ENCODE measurements at places on chromosomes 12 and 14. TPM values are rescaled to one million over a fixed set of nuclear protein-coding genes. Genes with fewer than 3 reads are reported as not detected.

The ANKRD13A gene
- 90.2 TPM for total RNA-seq

GRCh38 chr14:30484976-30485375 is 74.0 kb upstream of the G2E3 start:
- no peak for DNase-seq

The KRT8 gene
- total RNA-seq = 0.83 TPM

The KCNJ8 gene
- 0.13 TPM for total RNA-seq

The PLCZ1 gene
- total RNA-seq = not detected

The CACNA2D4 gene
- not detected for total RNA-seq

The SMCO2 gene
- total RNA-seq = not detected

The ERO1A gene
- 98.4 TPM for total RNA-seq

DNA sequence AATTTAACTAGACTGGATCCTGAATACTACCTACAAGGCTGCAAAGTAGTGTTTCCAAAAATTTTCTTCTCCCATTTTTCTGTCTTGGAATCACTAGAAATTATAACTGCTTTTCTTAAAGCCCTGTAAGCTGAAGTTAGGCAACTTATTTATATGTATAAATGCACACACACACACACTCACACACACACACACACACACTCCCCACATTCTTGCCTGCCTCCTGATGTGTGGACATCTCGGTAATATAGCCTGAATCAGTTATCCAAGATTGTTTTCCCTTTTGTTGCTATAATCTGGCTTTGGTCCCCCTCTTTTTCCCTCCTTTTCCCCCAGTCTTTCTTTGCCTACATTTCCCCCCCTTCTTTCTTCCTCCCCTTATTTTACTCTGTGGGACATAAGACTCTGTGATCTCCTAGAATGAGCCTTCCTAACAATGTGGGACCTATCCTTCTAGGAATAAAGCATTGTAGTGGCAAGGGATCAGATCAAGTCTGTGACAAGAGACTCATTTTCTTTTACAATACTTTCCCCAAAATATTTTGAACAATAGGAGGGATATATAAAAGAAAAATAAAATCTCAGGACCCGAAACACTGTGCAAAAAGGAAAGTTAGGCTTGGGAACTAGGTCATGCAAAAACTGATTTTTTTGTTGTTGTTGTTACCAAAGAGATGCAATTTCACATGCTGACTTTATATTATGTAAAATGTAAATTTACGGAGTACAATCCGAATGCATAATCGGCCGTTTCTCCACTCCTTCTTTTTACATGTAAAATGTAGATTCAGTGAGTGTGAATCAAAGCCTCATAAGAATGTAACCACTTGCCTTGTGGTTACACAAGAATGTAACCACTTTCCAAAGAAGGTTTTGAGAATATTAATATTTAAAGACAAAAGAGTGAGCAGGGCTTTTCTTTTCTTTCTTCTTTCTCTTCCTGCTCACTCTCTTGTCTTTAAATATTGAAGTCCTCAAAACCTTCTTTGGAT is 26.3 kb upstream of the CD69 start:
- DNase-seq = peak; percentile 25

GRCh38 chr14:46769292-46769691 is 117.7 kb upstream of the RPL10L start:
- DNase-seq = no peak

The CLEC4D gene
- total RNA-seq = not detected

The ISM2 gene
- 0.23 TPM for total RNA-seq

- no peak for DNase-seq
Measured at GRCh38 chr12:76152181-76152807, 67.8 kb upstream of the NAP1L1 start.

The HOXC11 gene
- total RNA-seq = 3.2 TPM

The PRPH gene
- total RNA-seq = 0.26 TPM

GRCh38 chr14:69052181-69052601 is 73.1 kb upstream of the ACTN1 start:
- DNase-seq = no peak

The BRI3BP gene
- total RNA-seq = 11.2 TPM

- no peak for DNase-seq
Measured at GRCh38 chr14:49056021-49056420, 530.2 kb downstream of the RPS29 start.

DNA sequence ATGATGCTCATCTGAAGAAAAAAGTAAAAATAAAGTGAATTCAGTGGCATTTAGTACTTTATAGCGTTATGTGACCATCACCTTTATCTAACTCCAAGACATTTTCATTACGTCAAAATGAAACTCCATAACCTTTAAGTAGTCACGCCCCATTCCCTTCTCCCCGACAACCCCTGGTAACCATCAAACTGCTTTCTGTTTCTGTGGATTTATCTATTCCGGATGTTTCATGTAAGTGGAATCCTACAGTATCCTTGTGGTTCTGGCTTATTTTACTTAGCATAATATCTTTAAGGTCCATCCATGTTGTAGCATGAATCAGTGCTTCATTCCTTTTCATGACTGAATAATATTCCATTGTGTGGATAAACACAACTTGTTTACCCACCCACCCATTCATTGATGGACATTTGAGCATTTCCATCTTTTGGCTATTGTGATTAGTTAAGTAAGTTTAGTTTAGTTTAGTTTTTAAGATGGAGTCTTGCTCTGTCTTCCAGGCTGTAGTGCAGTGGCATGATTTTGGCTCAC is 18.5 kb upstream of the MAP1LC3B2 start:
- DNase-seq = no peak

GRCh38 chr14:95248432-95248831 is 71.3 kb downstream of the CLMN start:
- peak; percentile 37 for DNase-seq

DNA sequence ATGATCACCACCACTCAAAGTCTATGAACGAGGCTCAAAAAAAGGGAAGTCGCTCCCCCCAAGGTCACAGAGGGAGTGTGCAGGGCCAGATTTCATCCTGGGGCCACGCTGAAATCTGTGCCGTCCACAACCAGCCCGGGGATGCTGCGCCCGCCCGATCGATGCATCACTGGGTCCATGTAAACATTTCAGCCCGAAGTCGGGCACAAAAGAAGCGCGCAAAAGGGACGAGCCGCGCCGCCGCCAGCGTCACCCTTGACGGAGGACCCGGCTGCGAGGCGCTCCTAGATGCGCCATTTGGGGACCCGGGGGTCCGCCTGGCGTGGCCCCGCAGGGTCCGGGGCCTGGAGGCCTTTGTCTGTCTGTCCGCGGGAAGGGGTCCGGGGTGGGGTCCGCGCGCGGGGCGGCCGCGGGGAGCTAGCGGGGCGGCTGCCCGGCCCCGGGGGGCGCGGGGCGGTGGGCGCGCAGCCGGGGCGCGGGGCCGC is 503 bp downstream of the FBXO21 start:
- DNase-seq = peak; percentile 35

The GLS2 gene
- total RNA-seq = not detected

- DNase-seq = no peak
Measured at GRCh38 chr14:35708062-35708461, 101.0 kb downstream of the RALGAPA1 start.

DNA sequence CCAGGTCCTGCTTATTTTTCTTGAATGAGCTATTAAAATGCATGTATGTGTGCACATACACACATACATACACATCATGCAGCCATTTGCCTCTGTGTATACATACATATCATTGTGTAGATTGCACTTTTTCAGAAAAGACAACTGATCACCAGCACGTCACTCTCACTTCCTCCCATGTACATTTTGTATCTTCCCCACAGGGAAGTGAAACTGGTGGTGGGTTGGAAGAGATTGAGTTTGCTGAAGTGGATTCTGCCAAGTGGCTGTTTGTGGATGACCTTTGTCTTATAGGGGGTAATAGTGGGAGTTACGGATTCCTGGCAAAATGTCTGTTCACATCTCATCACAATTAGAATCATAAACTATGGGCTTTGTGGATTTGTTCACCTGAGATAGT is 448.6 kb downstream of the RAD51B start:
- DNase-seq = no peak

The PTPRO gene
- 0.63 TPM for total RNA-seq

The SDR39U1 gene
- total RNA-seq = 26.6 TPM

DNA sequence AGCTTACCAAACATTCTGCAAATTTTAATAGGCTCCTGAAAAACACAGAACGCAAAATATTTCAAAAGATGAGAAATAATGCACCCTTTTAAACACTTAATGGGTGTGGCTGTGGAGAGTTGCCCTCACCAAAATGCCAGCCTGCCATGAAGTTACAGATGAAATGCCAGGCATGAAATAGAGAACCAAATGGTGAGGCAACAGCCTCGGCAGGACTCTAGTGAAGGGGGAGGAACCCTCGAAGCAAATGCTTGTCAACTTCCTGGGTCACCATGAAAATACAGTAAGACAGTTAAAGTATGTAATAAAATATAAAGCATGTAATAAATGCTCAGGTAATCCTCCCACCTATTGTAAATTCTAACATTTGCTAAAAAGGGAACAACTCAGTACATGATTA is 24.1 kb downstream of the DUSP16 start:
- DNase-seq = no peak

GRCh38 chr12:38664661-38665269 is 240.6 kb downstream of the CPNE8 start:
- no peak for DNase-seq

GRCh38 chr12:110555577-110556406 is 27.3 kb downstream of the PPTC7 start:
- peak; percentile 81 for DNase-seq

The EXOC3L4 gene
- total RNA-seq = 1.3 TPM

The OR4K2 gene
- total RNA-seq = not detected

The PRB2 gene
- not detected for total RNA-seq

GRCh38 chr12:54658306-54659264 is 10.4 kb upstream of the DCD start:
- peak; percentile 27 for DNase-seq

DNA sequence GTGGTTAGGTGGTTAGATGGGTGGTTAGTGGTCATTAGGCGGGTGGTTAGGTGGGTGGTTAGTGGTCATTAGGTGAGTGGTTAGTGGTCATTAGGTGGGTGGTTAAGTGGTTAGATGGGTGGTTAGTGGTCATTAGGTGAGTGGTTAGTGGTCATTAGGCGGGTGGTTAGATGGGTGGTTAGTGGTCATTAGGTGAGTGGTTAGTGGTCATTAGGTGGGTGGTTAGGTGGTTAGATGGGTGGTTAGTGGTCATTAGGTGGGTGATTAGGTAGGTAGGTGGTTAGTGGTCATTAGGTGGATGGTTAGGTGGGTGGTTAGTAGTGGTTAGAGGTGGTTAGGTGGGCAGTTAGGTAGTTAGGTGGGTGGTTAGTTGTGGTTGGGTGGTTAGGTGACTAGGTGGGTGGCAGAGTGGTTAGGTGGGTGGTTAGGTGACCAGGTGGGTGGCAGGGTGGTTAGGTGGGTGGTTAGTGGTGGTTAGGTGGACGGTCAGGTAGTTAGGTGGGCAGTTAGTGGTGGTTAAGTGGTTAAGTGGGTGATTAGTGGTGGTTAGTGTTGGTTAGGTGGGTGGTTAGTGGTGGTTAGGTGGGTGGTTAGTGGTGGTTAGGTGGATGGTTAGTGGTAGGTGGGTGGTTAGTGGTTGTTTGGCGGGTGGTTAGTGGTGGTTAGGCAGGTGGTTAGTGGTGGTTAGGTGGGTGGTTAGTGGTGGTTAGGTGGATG is 8.0 kb upstream of the TMEM119 start:
- DNase-seq = no peak

The LMNTD1 gene
- not detected for total RNA-seq

GRCh38 chr12:88223519-88223918 is 81.4 kb downstream of the TMTC3 start:
- no peak for DNase-seq

The LRP6 gene
- total RNA-seq = 8.0 TPM

- DNase-seq = peak; percentile 63
Measured at GRCh38 chr12:62537551-62537950, 70.9 kb downstream of the MON2 start.

The GCH1 gene
- 0.51 TPM for total RNA-seq

- peak; percentile 83 for DNase-seq
Measured at GRCh38 chr12:43210485-43211192, 341.4 kb downstream of the ADAMTS20 start.

DNA sequence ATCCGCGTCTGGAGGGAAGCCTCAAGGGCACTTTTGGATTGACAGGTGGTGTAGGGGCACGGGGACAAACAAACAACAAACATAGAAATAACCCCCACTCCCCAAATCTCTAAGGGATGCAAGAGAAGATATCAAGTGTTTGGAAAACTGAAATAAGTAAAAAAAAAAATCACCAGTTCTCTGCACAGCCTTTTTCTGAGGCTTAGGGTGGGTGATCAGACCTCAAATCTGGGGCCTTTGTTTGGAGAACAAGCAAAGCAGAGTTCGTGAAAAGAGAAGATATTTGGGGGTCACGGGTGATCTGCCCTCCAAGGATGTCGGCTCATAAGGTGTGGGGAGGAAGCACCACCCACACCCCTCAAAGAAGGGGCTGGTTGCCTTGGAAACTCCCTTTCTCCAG is 10.7 kb downstream of the TBX5 start:
- no peak for DNase-seq

DNA sequence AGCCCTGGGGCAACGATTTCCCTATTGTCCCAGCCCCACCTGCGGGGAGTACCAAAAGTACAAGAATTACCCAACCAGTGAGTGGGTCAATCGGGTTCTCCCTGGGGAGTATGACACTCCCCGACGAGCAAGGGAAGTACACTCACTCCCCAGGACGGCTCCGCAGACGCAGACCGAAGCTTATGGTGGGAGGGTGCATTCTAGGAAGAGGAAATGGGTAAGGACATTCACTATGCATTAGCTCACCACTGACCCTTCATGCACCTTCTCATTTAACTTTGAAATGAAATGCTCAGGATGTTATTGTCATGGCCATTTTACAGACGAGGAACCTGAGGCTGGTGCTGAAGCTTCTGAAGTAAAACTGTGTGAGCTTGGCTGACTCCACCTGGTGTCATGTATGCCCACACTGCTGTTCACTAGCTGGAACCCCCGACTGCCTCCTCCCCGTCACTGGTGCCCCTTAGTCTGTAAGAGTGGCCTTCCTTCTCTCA is 45.8 kb upstream of the TMED10 start:
- peak; percentile 87 for DNase-seq

GRCh38 chr14:55752580-55753390 is 172.8 kb downstream of the KTN1 start:
- no peak for DNase-seq

Data from LHCN-M2 (cell line).